Omental fat pad (tissue), 4 donors: ENCODE measurements at places on chromosomes 16 and 17.

- DNase-seq, result no peak
Observed at GRCh38 chr17:34377078-34377823, 14.2 kb upstream of the CCL1 start.

GRCh38 chr16:82653550-82654511, 27.1 kb downstream of the CDH13 start:
- no peak for DNase-seq

- no peak for DNase-seq
Observed at GRCh38 chr16:11296706-11297491, 15.8 kb upstream of the PRM1 start.

DNA sequence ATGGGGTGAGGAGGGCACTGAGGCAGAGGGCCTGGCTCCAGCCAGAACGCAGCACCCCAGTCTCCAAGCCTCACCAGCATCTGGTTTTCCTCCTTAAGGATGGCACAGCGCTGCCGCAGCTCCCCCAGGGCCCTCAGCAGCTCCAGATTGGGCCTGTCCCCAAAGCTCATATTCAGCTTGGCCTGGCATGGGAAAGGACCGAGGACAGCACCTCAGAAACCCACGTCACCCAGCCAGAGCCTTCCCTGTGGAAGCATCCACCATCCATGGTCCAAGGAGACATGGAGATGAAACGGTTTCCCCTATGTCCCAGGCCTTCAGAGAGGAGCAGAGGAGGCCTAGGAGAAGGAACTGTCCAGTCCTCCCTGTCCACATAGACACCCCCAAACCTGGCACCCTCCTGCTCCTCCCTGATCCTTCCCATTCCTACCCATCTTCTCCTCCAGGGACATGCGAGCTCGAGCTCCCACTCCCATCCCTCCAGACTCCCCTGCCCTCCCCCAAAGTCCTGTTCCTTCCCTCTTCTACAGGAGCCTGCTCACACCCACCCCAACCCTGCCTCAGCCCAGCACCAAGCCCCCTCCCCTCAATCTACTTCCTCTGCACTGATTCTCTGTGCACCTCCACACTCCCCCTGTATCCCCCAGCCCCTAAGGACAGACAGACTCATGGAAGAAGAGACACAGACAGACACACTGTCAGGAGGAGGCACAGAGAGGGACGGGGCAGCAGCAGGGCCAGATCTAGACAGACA, 1.8 kb downstream of the TSPOAP1 start:
- DNase-seq, result no peak

GRCh38 chr16:75718452-75718851, 7.8 kb downstream of the CPHXL start:
- DNase-seq, result no peak

DNA sequence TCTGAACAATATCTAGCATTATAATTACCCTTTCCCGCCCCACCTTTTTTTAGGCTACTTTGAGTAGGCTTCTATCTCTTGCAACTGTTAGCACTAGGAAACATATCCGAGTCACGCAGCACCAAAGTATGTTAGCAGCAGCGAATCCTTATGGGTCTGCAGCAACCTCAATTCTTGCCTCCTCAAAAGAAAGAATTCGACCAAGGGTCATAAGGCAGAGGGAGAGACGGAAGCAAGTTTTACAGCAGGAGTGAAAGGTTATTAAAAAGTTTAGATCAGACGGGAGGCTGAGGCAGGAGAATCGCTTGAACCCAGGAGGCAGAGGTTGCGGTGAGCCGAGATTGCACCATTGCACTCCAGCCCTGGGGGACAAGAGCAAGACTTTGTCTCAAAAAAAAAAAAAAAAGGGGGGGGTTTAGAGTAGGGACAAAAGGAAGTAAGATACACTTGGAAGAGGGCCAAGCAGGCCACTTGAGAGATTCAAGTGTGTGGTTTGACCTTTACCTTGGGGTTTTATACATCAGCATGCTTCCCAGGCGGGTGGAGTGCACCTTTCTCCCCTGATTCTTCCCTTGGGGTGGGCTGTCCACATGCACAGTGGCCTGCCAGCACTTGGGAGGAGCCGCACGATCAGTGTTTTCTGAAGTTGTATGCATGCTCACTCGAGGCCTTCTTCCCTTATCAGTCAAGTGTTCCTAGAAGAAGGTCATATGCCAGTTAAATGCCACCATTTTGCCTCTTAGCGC, 67.7 kb downstream of the HLF start:
- no peak for DNase-seq

DNA sequence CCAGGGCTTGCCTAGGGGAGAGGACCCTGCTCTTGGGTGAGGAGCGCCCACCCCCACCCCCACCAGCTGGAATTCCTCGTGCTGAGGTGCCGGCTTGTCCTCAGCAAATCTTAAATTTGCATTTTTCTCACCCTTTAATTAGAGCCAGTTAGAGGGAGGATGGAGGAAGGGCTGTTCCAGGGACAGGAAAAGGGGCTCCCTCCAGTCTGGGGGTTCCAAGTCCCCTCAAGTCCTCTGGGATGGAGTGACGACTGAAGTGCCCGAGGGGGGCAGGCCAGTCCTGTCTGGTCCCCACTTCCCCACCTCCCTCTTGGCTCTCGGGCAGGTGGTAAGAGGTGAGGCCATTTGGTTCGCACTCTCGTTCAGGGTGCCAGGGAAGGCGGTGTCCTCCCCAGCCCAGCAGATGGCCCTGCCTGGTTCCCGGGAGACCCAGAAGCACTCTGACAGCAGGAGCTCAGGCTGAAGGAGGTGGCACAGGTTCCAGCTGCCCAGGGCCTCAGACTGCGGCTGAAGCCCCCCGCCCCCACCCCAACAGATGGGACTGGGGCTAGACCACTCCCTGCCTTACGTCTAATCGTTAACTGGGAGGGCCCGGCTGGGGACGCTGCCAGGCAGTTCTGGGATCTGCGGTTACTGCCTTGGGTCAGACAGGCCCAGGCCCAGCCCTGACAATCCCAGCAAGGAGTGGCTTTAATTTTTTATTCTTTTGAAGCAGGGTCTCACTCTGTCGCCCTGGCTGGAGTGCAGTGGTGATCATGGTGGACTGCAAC, 2.2 kb downstream of the RAB26 start:
- no peak for DNase-seq

DNA sequence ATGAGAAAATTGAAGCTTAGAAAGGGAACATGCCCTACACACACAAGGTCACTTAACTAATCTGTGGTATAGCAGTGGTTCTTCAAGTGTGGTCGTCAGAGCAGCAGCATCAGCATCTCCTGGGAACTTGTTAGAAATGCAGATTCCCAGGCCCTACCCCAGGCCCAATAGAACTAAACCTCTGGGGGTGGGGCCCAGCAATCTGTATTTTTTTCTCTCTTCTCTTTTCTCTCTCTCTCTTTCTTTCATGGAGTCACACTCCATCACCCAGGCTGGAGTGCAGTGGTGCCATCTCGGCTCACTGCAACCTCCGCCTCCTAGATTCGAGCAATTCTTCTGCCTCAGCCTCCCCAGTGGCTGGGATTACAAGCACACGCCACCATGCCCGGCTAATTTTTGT, 3.9 kb downstream of the NLE1 start:
- DNase-seq, result no peak

GRCh38 chr17:72125742-72126141, 4.9 kb downstream of the SOX9 start:
- DNase-seq, result no peak
